ENCODE measurements at places on chromosomes 7 and 10. TPM values are rescaled to one million over a fixed set of nuclear protein-coding genes. Genes with fewer than 3 reads are reported as not detected.

GIMAP8 gene
- total RNA-seq, result not detected

CCL26 gene
- 14.5 TPM for total RNA-seq

TRAPPC14 gene
- 13.2 TPM for total RNA-seq

MBL2 gene
- total RNA-seq, result not detected

DOCK4 gene
- 7.4 TPM for total RNA-seq

HOXA7 gene
- 5.1 TPM for total RNA-seq

Data from A549 treated with CpdA at 1 μM for 4 hours (cell line).